ENCODE measurements at places on chromosomes 1 and 21.

- DNase-seq = no peak
These were observed 9.3 kb upstream of the ST6GALNAC5 start for GRCh38 chr1:76857973-76858372.

DNA sequence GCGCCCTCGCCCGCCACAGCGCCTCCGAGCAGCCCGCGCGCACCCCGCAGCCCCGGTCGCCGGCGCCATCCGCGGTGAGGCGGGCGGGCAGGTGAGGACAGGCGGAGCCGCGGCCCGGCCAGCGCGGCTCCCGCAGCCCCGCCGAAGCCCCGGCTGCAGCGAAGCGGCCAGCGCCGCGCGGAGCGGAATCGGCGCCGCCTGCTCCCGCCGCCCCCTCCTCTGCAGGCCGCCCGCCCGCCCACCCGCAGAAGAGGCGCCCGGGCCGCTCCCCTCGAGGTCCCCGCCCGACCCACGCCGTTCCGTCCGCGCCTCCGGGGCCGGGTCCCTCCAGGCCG lies 1.3 kb downstream of the PRDM16 start:
- DNase-seq = no peak

DNA sequence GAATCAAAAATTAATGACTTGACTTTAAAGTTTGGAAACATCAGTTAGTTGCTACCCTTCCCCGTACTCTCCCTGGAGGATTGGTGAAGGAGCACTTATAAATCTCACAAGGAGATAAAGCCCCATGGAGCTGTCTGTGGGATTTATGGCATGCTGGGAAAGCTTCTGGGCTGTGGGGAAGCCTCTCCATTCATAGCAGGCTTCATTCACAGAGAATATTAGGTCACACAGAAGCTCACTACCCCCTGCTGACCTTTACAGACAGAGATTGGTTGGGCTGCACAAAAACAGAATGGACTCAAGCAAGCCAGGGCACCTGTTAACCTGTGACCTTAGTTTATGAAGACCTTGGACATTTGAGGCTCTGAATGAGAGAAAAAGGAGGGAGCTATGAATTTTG lies 32.1 kb downstream of the RGL1 start:
- DNase-seq = no peak

- no peak for DNase-seq
These were observed 143.6 kb downstream of the TOMM20 start for GRCh38 chr1:234985007-234985370.

GRCh38 chr1:187067160-187067559 lies 238.4 kb downstream of the PLA2G4A start:
- no peak for DNase-seq

DNA sequence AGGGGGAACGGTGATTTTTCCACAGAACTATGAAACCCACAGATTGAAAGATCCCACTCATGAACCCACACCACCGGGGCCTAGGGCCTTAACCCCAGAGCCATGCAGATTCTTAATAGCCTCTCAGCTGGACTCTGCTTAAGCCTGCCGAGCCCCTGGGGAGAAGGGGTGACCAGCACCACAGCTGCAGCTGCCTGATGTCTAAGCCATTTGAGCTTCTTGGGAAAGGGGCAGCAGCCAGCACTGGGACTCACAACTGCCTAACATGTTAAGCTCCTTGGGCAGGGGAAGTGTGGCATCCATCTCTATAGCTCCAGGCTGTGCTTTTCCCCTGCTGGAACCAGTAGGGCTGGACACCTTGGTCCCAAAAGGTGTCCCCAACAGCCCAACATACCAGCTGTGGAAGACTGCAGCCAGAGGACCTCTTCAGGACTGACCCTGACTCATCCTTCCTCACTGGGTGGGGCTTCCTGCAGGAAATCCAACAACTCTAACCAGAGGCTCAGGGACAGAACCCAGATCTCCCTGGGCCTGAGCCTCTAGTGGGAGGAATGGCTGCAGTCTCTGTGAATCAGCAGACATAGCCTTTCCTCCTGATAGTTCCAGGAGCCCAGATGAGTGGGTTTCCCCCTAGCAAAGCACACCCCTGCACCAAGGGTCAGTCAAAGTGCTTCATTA lies 34.6 kb upstream of the FMO3 start:
- no peak for DNase-seq

DNA sequence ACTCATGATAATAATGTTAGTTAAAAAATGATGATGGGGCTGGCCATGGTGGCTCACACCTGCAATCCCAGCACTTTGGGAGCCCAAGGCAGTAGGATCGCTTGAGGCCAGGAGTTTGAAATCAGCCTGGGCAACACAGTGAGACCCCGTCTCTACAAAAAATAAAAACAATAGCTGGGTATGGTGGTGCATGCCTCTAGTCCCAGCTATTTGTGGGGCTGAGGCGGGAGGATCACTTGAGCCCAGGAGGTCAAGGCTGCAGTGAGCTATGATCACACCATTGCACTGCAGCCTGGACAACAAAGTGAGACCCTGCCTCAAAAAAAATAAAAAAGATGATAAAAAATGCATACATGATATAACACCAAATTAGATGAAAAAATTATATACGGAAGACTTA lies 5.3 kb downstream of the P3H1 start:
- DNase-seq = no peak

DNA sequence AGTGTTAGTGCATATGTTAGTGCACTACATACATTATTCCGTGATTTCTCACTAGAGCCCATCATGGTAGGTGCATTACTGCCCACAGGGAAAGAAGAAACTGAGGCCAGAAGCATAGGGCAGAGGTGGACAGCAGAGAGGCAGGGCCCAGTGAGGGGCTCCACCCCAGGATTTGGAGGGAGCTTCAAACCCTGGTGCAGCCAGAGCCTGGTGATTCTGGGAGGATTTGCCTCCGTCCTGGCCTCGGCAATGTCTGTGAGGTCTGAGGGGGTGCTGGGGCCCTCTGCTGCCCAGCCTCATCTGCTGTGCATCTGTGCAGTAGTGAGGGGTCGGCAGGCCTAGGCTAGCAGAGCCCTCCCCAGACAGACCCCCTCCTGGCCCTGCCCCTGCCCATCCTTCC lies 22.8 kb downstream of the PPFIA4 start:
- DNase-seq = no peak

DNA sequence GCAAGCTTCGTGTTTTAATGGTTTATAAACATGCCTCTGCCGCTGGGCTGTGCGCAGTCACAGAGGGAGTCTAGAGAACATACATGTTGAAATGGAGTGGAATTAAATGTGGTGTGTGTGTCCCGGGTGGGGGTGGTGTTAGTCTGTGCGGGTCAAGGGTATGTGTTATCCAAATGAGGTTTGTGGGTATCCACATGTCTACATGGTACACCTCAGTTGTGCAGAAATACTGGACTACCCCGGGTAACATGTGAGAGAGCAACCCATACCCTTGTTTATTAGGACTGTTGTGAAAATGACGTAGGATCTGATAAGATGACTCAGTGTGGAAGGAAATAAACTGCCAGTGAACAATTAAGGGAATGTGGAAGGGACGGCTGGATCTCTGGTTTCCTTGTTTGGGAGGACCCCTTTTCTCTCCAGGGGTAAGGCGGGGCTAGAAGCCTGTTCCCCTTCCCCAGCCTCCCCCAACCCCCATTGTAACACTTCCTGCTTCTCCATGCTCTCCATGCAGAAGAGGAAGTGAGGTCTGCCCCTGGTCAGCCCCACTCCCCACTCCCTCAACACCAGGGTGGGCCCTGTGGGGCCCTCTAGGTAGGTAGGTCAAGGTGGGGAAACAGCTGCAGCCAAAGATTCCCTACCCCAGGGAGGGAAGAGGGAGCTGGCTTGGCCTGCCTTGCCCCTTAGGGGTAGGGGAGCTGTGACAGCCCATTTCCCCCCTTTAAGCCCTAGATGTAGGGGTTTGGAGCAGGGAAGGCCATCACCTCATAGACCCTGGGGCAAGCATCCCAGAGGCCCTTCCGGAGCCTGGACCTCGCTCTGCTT lies 690 bp downstream of the EPS8L3 start:
- DNase-seq = no peak

Data from GM04504 (cell line).